T-cell (primary cell): ENCODE measurements at places on chromosomes 6 and 20. TPM values are rescaled to one million over a fixed set of nuclear protein-coding genes. Genes with fewer than 3 reads are reported as not detected.
A peak's percentile ranks its signal among the peaks of the same experiment; 100 is the strongest.

Gene ABHD16A
- 74.4 TPM for total RNA-seq

DNA sequence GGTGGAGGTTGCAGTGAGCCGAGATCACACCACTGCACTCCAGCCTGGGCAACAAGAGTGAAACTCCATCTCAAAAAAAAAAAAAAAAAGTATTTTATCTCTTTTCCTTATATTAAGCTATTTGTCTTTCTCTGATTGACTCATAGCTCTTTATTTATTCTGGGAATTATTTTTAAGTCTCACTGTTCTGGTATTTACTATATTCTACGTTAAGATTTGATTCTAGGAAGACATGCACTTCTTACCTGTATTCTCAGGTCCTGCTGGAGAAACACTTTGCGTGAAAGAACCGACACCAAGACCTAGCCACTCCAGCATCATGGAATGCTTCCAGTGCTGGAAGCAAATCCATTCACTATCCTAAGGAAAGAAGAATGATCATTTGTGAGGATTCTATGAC, 17.6 kb downstream of the ZNFX1 start:
- no peak for DNase-seq

- peak; percentile 53 for DNase-seq
Observed at GRCh38 chr6:70651326-70651905, 16.3 kb upstream of the SMAP1 start.

- no peak for DNase-seq
Observed at GRCh38 chr20:43824309-43825050, 90.2 kb upstream of the TOX2 start.

- no peak for DNase-seq
Observed at GRCh38 chr20:34983995-34984735, 28.5 kb downstream of the MYH7B start.

- no peak for DNase-seq
Observed at GRCh38 chr6:18495236-18495635, 108.1 kb downstream of the RNF144B start.

DNA sequence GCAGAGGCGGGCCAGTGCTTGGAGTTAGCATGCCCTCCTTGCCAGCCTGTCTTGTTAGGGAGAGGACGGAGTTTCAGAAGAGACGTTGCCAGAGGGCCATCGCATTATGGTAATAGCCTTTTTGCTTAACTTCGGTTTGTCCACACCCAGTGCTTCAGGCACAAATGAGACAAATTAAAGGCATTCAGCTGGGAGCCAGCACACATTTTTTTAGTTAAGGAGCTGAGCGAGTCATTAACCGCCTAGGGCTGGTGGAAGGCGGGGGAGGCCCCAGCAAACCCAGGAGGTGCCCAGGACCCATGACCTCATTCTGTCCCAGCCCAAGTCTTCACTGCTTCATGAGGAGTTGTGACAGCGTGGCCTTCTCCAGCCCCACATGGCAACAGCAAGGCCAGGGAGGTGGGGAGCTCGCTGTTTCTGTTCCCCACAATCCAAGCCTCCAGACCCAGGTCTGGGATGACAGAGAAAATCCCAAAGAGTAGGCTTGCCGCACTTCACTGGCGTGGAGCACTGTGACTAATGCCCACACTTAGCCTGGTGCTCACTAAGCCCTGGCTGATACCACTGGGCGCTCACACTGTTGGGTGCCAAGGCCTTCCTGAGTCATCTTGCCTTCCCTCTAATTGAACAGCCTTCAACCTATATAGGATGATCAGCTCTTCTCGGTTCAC, 237.1 kb downstream of the ANKRD60 start:
- no peak for DNase-seq
